ENCODE measurements at places on chromosomes 7 and 10.

DNA sequence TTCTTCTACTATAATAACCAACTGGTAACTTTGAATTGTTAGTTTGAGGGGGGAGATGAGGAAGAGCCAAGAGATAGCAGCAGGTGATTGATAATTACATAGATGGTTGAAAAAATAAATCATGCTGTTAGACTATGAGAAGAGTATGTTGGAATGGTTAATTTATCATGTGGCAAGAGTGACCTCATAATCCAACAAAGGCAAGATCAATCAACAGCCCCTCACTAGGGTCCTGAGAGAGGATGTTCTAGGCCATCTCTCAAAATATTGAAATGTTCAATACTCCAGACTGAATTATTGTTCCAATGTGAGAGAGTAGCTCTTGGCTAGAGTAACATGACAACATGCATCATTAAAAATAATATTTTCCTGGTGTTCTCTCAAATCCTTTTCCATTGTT lies 67.9 kb downstream of the ADD3 start:
- DNase-seq, result no peak

GRCh38 chr7:78350391-78350790 lies 551.8 kb downstream of the PHTF2 start:
- no peak for DNase-seq

- no peak for DNase-seq
Measured at GRCh38 chr10:117736655-117737054, 194.1 kb downstream of the EMX2 start.

GRCh38 chr10:6314620-6315205 lies 112.0 kb downstream of the PFKFB3 start:
- DNase-seq, result no peak

DNA sequence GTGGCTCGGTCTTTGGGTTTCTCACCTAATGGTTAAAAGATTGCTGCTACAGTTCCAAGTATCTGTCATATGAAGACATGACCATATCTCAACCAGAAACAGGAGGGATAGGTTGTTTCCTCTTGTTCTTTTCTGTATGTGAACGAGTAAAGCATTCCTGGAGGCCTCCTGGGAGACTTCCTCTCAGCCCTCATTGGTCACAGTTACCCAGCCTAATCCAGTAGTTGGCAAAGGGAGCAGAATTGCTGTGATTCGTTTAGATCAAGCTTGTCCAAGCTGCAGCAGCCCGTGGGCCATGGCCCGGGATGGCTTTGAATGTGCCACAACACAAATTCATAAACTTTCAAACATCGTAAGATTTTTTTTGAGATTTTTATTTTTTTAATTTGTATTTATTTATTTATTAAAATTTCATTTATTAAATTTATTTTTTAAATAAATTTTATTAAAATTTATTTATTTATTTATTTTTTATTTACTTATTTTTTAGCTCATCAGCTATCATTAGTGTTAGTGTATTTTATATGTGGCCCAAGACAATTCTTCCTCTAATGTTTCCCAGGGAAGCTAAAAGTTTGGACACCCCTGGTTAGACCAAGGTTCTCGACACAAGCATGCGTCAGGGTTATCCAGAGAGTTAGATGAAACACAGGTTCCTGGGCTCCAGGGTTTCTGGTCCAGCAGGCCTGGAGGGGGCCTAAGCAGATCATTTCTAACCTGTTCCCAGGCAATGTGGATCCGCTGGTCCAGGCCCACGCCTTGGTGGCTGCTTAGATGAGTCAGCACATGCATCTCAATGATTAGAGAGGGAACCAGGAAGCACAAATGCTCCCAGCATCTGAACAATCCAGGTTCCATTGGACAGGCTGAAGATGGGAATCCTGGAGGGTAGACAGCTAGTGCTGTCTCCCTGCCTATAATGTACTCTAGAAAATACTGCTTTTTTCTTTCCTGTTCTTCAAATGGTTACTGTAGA lies 25.6 kb downstream of the CDC123 start:
- no peak for DNase-seq

- no peak for DNase-seq
Measured at GRCh38 chr7:33873518-33873917, 31.8 kb upstream of the BMPER start.

DNA sequence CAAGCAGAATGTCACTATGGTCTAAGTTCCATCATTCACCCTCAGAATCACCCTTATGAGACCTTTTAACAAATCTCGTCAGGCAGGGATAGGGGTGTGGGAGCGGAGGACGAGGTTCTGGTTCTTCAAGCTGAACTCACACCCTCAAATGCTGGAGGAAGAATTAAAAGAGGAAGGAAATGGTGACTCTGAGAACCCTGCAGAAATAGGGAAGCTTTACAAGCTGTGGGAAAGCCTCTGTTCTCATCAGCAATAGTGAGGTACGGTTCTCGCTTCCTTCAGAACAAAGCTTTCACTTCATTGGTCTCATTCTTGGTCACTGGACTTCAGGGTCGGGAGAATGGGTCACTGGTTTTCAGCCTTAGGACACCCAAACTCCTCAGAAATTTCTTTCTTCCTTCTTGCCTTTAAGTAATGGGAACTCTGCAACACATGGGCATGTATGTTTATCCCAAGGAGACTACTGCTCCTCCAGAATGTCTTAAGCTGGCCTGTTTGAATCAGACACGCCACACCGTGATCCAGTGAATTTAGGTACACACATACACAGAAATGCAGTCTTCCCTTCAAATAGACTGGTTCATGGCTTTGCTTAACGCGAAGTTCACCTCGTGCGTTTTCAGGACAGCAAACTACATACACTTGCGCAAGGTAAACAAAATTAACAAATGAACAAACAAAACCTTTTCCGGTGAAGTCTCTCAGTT lies 226.0 kb downstream of the SFMBT2 start:
- DNase-seq, result no peak

- DNase-seq, result no peak
Measured at GRCh38 chr10:1468811-1469210, 268.5 kb downstream of the ADARB2 start.

DNA sequence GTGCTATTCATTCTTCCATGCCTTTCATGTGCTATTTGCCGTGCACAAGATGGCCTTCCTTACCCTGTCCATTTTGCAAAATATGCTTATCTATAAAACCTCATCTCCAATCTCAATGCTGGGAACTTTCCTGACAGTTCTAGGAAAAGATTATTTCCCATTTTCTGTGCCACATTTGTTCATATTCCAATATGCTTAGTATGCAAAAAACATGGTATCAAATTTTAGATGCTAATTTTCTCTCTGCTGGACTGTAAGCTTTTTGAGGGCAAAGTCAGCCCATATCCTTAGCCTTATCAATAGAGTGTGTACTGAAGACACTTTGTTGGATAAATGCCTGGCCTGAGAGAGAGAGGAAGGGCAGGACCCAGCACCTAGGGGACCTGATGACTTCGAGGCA lies 39.4 kb downstream of the MGAM2 start:
- no peak for DNase-seq

GRCh38 chr10:60296073-60296472 lies 93.6 kb downstream of the ANK3 start:
- no peak for DNase-seq

DNA sequence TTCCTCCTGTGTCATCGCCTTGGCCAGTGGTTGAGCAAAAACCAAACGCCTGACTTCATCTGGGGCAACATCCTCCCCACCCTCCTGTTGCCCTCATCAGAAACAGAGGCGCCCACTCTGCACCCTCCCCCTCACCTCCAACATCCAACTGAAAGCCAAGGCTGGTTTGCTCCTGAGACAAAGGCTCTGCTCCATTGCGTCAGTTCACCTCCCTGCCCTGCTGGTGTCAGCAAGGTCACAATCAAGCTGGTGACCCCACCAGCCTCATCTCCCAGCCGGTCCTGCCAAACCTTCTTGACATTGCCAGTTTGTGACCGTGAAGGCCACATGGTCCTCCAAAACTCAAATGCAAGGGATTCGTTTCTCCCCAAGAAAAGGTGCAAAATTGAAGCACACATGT lies 131.7 kb upstream of the ADAM12 start:
- no peak for DNase-seq

DNA sequence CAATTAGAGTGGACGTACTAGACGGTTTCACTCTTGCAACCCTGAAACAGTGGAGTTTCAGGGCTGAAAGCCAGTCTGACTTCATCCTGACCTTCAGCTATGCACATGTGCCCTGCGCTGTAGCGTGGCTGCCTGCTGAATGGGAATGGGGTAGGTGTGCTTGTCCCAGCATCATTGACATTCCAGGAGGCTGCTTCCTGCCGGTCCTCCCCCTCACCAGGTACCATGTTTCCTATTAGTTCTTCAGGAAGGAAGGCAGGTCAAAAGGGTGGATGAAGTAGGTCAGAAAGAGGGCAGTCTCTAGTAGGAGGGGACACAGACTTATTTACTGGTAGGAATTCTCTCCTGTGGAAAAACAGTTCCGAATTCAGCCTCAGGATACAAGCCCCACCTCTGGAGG lies 551.8 kb upstream of the GALNT17 start:
- DNase-seq, result no peak

DNA sequence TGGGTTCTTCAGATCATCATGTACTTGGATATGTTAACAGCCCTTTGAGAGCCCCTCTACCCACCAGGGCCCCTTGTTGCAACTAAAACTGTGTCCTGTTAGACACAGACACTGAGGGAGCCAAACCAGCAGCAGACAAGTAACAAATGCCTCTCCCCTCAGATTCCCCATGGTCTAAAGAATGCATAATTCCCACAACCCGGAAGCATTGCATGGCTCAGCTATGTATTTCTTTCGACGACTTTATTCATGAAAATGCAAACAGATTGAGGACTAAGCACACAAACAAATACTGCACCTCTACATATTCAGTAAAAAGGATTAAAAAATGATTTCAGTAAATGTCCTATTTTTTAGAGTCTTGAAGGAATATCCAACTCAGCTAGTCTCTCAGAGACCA lies 70.1 kb upstream of the HECW1 start:
- no peak for DNase-seq

DNA sequence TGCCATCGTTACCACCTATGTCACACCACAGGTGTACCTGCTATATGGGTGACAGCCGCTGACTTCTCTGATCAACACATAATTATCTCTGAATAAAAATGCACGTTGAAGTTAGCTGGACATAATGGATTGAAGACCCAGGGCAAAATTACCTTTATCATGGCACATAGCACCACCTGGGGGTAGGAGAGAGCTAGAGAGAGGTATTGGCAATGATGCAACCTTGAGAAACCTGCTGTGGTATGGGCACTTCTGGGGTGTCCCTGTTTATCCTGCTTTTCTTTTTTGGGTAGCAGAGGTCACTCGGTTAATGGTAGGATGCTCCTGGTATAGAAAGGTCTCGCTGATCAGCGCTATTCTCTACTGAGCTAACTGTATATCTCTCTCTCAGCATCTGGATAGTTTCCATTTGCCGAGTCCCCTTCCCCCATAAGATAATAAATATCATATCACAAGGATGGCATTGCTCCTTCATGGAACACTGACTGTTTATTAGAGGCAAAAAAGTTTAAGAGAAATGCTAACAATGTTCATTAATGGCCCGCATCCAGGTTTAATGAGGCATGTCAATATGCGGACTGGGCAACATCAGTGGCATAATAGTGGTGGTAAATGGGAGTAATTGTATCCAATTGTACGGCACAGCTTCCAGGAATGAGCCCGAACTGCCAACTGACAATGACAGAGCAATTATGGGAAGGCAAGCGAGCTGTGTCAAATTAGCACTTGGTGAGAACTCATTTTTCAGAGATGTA lies 323.1 kb downstream of the TFEC start:
- no peak for DNase-seq

DNA sequence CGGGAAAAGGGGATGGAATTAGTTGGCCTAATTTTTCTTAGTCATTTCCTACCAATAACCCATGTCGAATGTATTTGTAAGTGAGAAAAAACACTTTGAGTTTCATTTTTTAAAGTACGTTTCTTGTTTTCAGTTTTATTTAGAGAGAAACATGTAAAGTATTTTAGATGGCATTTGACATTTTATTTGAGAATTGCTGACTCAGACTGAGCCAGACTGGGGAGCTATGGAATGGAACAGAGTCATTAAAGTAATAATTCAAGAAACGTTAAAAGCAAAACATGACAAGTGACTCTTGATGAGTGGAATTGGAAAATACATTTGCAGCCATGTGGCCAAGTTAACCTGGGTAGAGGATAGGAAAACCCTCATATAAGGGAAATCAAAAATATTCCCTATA lies 286.1 kb upstream of the NPSR1 start:
- no peak for DNase-seq

DNA sequence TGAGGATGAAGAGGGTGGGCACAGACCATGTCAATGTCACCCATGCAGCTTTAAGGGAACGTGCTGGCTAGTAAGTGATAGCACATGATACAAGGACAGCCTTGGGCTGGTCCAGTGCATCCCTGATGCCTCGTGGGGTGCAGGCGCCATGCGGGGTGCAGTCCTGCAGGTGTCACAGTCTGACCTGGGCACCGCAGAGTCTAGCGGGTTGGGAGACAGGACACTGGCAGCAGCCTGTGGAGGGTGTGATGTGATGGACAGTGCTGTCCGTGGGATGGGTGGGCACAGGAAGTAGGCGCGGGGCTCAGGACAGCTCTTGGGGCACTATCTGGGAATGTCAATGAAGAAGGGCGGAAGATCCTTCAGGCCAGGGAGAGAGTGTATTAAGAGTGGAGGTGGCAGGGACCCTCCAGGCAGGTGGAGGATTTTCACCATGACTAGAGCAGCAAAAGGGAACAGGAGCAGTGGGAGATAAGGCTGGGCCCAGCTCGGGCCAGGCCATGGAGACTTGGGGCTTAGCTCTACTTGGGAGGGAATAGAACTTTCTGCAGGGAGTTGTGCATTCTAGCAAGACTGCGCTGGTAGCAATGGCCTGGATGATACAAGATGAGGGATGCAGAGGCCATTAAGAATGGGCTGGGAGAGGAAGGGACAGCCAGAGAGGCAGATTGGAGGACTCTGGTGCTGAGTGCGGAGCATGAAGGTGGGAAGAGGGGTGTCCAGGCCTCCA lies 122.5 kb downstream of the PTPN20 start:
- no peak for DNase-seq

GRCh38 chr7:134752006-134752760 lies 27.3 kb upstream of the CALD1 start:
- DNase-seq, result no peak

GRCh38 chr10:106866244-106866845 lies 298.2 kb downstream of the SORCS1 start:
- no peak for DNase-seq

- DNase-seq, result no peak
Measured at GRCh38 chr7:39621784-39622411, 1.5 kb upstream of the RALA start.

- DNase-seq, result peak; percentile 75
Measured at GRCh38 chr7:106486331-106486730, 174.6 kb downstream of the CCDC71L start.

- DNase-seq, result no peak
Measured at GRCh38 chr7:19369806-19370205, 224.6 kb upstream of the FERD3L start.

DNA sequence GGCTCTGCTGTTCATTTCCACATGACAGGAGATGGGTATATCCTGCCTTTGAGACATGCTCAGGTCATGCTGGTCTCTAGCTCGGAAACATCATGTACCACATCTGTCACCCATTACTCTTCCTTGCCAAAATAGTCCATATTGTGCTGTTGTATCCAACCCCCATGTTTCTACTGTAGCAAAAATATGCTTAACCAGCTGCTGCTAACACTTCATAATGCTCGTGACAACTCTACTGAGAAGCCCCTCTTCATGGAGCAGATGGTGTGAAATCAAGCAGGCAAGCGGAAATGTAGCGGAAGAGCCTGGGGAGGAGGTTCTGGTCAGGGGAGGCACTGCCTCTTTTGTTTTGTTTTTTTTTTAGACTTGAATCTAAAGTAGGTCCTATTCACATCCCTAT lies 82.9 kb downstream of the NPY start:
- DNase-seq, result no peak

All from non-pigmented ciliary epithelial cell (primary cell).